Keratinocyte (primary cell): ENCODE measurements at places on chromosomes 2 and 18. TPM values are rescaled to one million over a fixed set of nuclear protein-coding genes. Genes with fewer than 3 reads are reported as not detected.

The DRC1 gene
- polyA plus RNA-seq, result not detected in 3 replicates

- H3K27me3 ChIP-seq, result no peaks in the 10 kb centered on the region
- H3K4me1 ChIP-seq, result peaks cover 25% of the 10 kb centered on the region
- no peak overlapping the region for H3K27ac ChIP-seq
- DNase-seq, result no peak
- H3K36me3 ChIP-seq, result no peaks in the 10 kb centered on the region
Measured at GRCh38 chr2:191622374-191623320, 55.3 kb upstream of the NABP1 start.

- DNase-seq, result no peak
- H3K4me1 ChIP-seq, result peaks cover 9% of the 10 kb centered on the region
- H3K36me3 ChIP-seq, result peaks cover 10% of the 10 kb centered on the region
- no peaks in the 10 kb centered on the region for H3K27me3 ChIP-seq
Measured at GRCh38 chr2:63975437-63976124, 43.6 kb downstream of the VPS54 start.

GRCh38 chr18:21291106-21291505 lies 49.1 kb downstream of the GREB1L start:
- H3K36me3 ChIP-seq, result no peaks in the 10 kb centered on the region
- H3K4me1 ChIP-seq, result peaks cover 11% of the 10 kb centered on the region
- no peak overlapping the region for H3K27ac ChIP-seq
- no peak for DNase-seq

The ARHGEF33 gene
- 0.06 to 0.21 TPM (median 0.09 TPM) in 3 replicates for polyA plus RNA-seq

DNA sequence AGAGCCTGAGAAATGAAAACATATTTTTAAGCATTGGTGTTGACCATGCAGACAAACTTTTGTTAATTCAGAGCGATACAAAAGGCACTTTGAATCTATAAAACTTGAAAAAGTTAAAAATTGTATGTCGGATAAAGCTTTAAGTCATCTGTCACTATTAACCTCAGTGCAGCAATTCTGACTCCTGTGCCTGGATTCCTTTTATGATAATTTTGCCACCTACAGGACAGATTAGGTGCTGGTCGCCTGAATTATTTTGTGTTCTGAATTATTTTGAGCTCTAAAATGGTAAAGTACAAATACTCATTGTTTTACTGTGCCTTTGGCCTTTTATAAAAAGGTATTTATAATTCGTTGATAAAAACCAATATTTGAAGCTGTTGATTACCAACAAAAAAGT lies 19.4 kb upstream of the RNF138 start:
- H3K4me1 ChIP-seq, result no peaks in the 10 kb centered on the region
- H3K36me3 ChIP-seq, result no peaks in the 10 kb centered on the region
- H3K4me3 ChIP-seq, result no peak overlapping the region
- no peaks in the 10 kb centered on the region for H3K27me3 ChIP-seq
- no peak overlapping the region for H3K27ac ChIP-seq

GRCh38 chr18:67608191-67608590 lies 91.7 kb upstream of the DSEL start:
- no peak overlapping the region for H3K27ac ChIP-seq
- no peak for DNase-seq
- no peak overlapping the region for H3K4me3 ChIP-seq
- no peaks in the 10 kb centered on the region for H3K36me3 ChIP-seq

DNA sequence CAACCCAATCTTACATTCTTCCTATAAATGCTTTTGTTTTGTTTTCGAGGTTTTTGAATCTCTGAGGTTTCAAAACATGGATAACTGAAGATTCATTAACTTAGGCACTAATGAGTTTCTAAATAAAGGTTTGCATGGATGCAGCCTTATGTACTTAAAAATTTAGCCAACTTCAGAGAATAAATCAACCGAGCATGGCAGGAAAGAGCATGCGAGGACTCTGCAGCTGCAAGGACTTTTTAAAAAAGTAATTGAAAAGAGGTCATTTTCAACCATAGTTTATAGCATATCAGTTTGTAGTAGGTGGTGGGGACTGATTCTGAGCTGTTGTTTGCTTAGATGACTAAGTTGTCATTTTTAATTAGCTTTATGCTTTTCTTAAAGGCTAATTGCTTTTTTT lies 567.0 kb upstream of the ZEB2 start:
- H3K36me3 ChIP-seq, result no peaks in the 10 kb centered on the region
- H3K4me3 ChIP-seq, result no peak overlapping the region
- no peaks in the 10 kb centered on the region for H3K27me3 ChIP-seq
- no peak for DNase-seq
- no peak overlapping the region for H3K27ac ChIP-seq

- H3K4me3 ChIP-seq, result no peak overlapping the region
- H3K27ac ChIP-seq, result no peak overlapping the region
- H3K4me1 ChIP-seq, result peaks cover 13% of the 10 kb centered on the region
- no peaks in the 10 kb centered on the region for H3K27me3 ChIP-seq
Measured at GRCh38 chr2:168602846-168603401, 146.9 kb downstream of the CERS6 start.

- H3K4me3 ChIP-seq, result no peak overlapping the region
- H3K4me1 ChIP-seq, result peaks cover 6% of the 10 kb centered on the region
- no peak for DNase-seq
- no peak overlapping the region for H3K27ac ChIP-seq
- H3K27me3 ChIP-seq, result no peaks in the 10 kb centered on the region
Measured at GRCh38 chr2:230447036-230447435, 31.0 kb downstream of the SP100 start.

GRCh38 chr18:2316082-2316750 lies 255.1 kb downstream of the METTL4 start:
- H3K36me3 ChIP-seq, result no peaks in the 10 kb centered on the region
- no peaks in the 10 kb centered on the region for H3K27me3 ChIP-seq
- H3K4me3 ChIP-seq, result no peak overlapping the region
- H3K4me1 ChIP-seq, result no peaks in the 10 kb centered on the region

- no peak for DNase-seq
- H3K27me3 ChIP-seq, result no peaks in the 10 kb centered on the region
- H3K27ac ChIP-seq, result no peak overlapping the region
- no peaks in the 10 kb centered on the region for H3K36me3 ChIP-seq
- no peaks in the 10 kb centered on the region for H3K4me1 ChIP-seq
- no peak overlapping the region for H3K4me3 ChIP-seq
Measured at GRCh38 chr2:140804700-140805260, 1326.0 kb downstream of the LRP1B start.
